NCI-H2081 treated with DMSO at 0.1 percent for 48 hours (cell line): ENCODE measurements at places on chromosomes 7 and 10.

- no peak for DNase-seq
Observed at GRCh38 chr10:62853710-62854109, 37.5 kb upstream of the EGR2 start.

- no peak for DNase-seq
Observed at GRCh38 chr10:128701381-128701780, 575.2 kb upstream of the MKI67 start.

DNA sequence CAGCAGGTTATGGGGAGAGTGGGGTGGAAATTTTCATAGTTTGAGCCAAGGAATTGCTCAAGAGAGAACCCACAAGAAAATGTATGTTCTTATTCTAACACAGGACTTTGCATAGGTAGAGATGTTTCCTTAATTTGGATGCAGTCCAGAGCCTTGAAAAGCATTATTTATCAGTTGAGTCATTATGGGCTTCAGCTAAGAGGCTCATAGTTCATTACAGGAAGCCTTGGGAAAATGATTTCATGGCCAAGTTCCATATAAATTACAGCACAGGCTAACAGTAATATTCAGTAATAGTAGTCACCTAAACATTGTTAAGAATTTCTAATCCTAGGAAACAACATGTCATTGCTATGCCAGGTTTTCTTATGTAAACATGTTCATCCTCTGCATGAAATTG is 131.1 kb upstream of the PTPRZ1 start:
- DNase-seq: no peak

- DNase-seq: no peak
Observed at GRCh38 chr7:45580053-45580872, 6.1 kb downstream of the ADCY1 start.

DNA sequence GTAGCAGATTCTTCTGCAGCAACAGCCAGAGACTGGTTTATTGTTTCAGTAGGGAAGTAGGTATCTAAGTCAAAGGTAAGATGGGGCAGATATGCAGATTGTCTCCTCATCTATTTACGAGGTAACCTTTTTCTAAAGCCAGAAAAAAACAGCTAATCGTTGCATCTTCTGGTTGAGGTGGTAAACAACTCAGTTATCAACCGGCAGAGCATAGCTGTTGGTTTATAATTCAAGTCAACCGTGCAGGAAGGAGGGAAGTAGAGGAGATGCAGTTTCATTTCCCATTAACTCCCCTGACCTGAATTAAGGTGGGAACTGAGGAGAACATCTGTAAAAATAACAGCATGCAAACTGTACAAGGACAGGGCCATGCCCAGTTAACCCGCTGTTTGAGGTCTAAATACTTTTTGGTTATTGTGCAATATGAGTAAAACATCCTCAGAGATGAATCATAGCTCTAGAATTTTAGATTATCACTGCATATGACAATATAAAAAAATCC is 156.5 kb upstream of the ITGB1 start:
- no peak for DNase-seq

DNA sequence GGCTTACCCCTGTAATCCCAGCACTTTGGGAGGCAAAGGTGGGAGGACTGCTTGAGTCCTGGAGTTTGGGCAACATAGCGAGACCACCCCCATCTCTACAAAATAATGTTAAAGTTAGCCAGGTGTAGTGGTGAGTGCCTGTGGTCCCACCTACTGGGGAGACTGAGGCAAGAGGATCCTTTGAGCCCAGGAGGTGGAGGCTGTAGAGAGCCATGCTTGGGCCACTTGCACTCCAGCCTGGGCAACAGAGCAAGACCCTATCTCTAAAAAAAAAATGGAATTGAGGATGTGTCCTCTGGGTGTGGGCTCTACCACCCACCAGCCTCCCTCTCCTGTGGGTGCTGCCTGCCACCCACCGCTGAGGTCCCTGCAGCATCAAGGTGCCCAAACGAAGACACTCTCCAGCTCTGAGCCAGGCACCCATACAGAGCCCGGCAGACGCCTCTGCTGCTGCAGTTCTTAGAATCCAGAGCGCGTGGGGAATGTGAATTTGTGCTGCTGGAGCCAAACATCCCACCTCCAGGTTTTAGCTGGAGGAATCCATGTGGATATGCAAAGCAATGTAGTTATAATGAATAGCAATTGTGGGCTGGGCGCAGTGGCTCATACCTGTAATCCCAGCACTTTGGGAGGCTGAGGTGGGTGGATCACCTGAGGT is 176.0 kb upstream of the TNRC18 start:
- no peak for DNase-seq

GRCh38 chr10:26274391-26274790 is 57.8 kb downstream of the GAD2 start:
- no peak for DNase-seq

DNA sequence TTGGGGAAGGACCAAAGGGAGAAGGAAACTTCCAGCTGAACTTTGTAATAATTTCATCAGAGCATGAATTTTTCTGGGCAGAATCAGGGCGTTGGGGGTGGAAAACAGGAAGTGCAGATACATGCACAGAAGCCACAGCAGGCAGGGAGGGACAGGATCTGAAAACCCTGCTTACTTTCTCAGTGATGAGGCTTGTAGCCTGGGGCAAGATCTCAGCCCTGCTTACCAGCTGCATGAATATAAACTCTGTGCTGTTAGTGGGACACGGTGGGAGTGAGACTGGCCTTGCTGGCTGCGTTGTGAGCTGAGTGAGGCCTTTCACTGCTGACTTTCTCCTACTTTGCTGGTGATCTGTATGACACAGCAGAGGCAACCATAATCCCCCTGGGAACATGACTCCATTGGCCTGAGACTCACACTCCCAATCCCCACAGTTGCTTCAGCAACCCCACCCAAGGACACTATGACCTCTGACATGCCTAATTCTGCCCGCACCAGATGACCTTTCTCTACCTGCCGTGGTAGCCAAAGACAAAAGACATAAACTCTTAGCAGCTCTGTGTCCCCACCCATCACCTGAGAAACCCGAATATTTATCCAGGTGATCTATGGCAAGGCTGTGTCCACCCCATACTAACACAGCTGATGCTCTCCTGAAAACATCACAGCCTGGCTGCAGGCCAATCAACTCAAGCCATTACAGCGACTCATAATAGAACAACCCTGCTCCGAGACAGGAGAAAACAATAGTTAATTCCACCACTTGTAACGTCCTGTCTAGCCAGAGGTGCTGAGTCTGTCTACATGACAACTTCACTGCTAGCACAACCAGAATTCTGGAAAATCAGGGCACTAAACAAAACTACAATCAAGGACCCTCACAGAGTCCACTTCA is 190.7 kb upstream of the CHRM2 start:
- DNase-seq: no peak

DNA sequence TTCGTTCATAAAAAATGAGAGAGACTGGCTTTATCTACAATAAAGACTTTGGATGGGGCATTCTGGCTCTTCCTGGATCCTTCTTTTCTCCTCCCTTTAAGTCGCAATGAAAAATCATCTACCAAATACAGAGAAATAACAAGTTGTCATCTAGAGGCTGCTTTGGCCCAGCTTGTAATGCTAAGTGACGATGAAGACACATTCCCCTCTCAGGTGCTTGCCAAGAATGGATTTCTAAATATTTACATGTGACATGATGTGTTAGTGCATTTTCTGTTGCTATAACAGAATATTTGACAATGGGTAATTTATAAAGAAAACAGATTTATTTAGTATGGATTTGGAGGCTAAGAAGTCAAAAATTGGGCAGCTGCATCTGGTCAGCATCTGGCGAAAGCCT is 308.6 kb upstream of the NPVF start:
- DNase-seq: no peak

DNA sequence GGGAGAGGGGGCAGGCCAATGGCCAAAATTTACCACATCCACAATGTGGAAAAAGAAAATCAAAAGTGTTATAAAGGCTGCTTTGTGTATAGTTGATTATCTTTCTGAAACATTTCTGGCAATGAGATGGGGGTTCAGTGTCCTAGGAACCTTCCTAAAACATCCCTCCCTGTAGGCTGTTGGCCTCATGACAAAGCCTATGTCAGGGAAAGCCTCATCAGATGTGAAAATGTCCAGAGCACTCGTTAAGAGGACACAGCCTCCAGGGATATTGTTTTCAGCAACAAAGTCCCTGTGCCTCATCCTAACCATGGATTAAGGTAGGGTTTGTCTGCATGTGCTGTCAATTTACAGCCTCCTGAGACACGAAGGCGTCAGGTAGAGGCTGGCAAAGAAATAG is 17.0 kb downstream of the SUN3 start:
- no peak for DNase-seq

DNA sequence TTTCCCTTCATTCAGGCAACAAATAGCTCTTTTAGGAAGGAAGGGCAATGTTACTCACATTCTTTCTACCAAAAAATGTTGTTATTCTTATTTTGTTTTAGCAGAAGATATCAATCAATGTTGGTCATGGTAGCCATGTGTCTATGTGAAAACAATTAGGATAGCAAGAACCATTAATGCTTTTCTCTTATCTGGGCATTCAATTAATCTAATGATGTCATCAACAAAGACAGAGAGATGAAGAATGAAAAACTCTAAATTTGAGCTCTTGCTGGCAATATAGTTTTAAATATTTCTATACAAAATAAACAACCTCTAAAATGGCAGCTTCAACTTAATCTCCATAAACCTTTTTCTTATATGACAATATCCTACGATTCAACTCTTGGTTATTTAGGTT is 353.7 kb upstream of the ANKRD30A start:
- no peak for DNase-seq

- DNase-seq: no peak
Observed at GRCh38 chr7:87345962-87346371, 503 bp downstream of the CROT start.

GRCh38 chr7:70634610-70635068 is 497.3 kb upstream of the GALNT17 start:
- no peak for DNase-seq

DNA sequence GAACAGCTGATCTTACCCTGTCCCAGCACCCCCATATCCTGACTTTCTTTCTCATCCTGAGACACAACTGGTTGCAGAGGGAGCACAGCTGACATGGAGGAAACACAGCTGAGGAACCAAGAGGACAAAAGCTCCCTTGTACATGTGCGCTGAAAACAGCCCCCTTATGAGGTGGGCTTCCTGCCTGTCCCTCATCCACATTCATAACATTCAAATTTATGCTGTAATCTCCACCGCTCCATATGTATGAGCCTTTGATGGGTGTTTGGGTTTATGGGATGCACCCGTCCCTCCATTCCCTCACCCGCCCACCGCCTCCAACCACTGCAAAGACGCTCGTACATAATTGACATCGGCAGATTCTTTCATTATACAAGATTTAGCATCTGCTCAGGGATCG is 49.6 kb upstream of the BTRC start:
- no peak for DNase-seq

DNA sequence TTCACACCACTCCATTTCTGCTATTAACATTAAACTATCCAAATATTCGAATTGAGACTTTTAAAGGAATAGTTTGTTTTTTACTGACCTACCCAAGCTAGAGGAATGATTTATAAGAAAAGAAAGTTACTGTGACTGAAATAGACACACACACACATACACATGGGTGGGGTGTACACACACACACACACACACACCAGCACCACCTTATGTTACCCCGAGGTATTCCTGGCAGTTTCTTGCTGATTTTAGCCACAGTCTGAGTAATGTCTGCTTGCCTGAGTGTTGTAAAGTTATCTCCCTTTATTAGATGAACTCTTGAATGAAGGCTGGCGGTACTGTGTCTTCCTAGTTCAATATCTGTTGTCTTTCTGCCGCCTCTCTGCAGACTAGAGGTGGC is 91.3 kb upstream of the PRKG1 start:
- DNase-seq: no peak

DNA sequence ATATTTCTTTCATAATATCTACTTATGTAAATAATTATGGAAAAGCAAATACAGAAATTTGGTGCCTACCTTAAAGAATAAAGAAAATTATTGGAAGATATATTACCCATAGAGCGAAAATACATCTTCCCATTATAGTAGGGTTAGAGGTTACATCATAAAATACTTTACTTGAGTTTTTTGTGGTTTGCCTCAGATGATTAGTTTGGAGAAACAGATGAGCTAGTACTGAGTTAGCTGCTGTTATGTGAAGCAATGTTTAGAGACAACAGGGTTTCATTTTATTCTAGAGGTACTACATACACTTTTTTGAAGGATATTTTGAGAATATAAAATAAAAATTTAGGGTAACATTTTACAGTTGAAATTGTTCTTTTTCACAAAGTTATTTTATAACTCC is 2.9 kb upstream of the MLLT10 start:
- no peak for DNase-seq

DNA sequence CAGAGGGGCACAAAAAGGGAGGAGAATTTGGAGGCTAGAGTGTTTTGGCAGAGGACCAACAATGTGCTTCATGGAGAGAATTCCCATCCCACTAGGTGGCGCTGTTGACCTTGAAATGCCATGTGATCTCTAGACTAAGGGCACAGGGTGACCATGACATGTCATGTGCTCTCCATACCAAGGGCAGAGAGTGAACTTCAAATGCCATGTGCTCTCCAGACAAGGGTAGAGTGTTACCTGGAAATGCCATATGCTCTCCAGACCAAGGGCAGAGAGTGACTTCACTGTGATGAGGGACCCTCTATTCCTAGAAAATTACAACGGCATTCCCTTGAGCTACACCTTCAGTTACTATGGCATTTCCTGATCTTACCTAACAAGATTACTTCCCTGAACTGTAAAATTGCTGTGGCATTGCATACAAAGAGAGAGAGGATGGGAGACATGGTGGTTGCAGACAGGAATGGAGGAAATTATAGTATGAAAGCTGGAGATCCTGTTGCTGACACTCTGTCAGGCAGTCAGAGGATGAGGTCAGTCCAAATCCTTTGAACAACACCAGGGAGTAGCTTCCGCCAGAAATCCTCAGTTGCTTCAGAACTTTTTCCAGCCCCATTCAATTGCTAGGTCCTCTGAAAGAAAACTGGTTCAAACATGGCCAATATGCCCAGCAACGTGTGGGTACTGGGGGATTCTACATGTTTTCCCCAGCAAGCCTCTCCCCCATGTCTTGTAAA is 60.9 kb upstream of the ACSM6 start:
- no peak for DNase-seq

DNA sequence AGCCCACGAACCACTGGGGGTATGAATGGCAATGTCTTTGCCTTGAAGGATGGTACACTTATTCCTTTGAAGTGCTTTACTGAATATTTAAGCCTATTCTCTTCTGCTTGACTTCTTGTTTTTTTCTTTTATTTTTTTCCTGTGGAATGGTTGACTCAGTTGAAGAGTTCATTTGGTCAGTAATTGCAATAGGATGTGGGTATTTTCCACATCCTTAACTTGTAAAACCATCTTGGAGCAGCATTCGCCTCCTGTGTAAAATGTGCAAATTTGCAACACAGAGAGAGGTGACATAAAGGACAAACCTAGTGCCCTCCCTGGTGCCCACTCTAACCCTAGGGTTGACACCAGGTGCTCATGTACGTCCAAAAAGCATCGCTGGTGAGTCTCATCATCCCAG is 347.0 kb downstream of the GATA3 start:
- DNase-seq: no peak

DNA sequence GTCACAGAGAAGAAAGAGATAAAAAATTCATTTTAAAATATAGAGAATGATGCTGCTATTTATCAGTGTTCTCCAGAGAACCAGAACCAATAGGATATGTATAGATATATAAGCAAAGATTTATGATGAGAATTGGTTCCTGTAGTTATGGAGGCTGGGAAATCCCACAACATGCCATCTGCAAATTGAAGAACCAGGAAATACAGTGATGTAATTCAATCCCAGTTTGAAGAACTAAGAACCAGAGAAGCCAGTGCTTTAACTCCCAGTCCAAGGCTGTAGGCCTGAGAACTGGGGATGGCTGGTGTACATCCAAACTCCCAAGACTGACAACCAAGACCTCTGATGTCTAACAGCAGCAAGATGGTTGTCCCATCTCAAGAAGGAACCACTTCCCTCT is 192.9 kb upstream of the PLXDC2 start:
- no peak for DNase-seq

- DNase-seq: no peak
Observed at GRCh38 chr10:13311177-13311575, 11.3 kb upstream of the PHYH start.
